Gastrocnemius medialis (tissue), 4 donors: ENCODE measurements at places on chromosomes 12 and 14. TPM values are rescaled to one million over a fixed set of nuclear protein-coding genes. Genes with fewer than 3 reads are reported as not detected.
A peak's percentile ranks its signal among the peaks of the same experiment; 100 is the strongest.

GRCh38 chr12:119838826-119839600 lies 38.1 kb downstream of the CIT start:
- no peaks in the 10 kb centered on the region for H3K36me3 ChIP-seq
- H3K4me3 ChIP-seq = no peak overlapping the region
- no peak for DNase-seq
- H3K4me1 ChIP-seq = no peaks in the 10 kb centered on the region
- H3K27me3 ChIP-seq = no peaks in the 10 kb centered on the region

DNA sequence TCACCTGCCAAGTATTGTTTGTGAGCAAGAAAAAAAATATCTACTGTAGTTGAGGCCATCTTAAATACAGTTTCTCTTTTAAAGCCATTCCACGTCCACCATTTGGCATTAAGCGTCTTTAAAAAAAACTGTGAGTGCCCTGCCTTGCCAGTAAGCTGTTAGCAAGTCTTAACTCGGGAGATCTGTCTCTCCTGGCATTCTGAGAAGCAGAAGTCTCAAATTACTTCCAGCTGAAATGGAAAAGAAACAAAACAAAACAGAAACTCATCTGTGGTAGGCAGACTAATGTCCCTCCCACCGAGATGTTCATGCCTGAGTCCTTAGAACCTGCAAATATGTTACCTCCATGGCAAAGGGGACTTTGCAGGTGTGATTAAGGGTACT lies 126.2 kb downstream of the CRADD start:
- peaks cover 34% of the 10 kb centered on the region for H3K4me1 ChIP-seq
- peak overlapping the region; percentile 83 for H3K27ac ChIP-seq
- H3K36me3 ChIP-seq = no peaks in the 10 kb centered on the region
- peak; percentile 60 for DNase-seq
- no peaks in the 10 kb centered on the region for H3K27me3 ChIP-seq
- H3K4me3 ChIP-seq = peak overlapping the region; percentile 18

- DNase-seq = no peak
- H3K4me1 ChIP-seq = peaks cover 16% of the 10 kb centered on the region
- H3K27me3 ChIP-seq = no peaks in the 10 kb centered on the region
- H3K27ac ChIP-seq = no peak overlapping the region
- H3K4me3 ChIP-seq = no peak overlapping the region
Observed at GRCh38 chr12:3227076-3227975, 150.1 kb downstream of the TSPAN9 start.

- H3K4me3 ChIP-seq = no peak overlapping the region
- no peak overlapping the region for H3K27ac ChIP-seq
- no peaks in the 10 kb centered on the region for H3K27me3 ChIP-seq
- H3K36me3 ChIP-seq = no peaks in the 10 kb centered on the region
Observed at GRCh38 chr12:54220092-54220557, 31.3 kb upstream of the SMUG1 start.

DNA sequence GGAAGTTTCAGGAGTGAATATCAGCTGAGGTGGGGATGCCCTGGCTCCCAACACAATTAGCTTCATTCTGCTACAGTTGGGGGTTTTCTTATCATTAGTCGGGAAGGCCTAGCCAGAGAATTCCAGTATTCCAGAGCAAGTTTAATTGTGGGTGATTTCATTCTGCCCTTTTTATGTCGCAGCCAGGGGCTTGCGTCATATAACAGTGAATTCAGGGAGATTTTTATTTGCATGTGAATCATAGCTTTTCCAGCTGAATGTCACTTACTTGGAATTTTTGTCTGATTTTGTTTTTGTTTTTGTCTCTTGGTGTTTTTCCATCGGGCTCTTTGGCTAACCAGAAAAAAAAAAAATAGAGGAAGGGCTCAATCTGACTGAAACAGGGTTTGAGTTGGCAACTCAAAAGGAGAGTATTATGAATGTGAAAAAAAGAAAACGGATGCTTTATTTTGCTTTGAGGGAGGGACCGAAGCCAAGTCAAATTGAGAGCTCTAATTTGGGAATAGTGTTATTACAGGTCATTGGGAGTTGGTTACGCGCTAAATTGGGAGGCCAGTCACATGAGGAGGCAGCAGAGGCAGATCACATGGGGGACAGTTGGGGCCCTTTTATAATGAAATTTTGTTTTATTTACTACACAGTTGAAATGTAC lies 119.4 kb downstream of the SAMD4A start:
- H3K36me3 ChIP-seq = no peaks in the 10 kb centered on the region
- H3K27me3 ChIP-seq = no peaks in the 10 kb centered on the region
- DNase-seq = peak; percentile 70
- H3K4me1 ChIP-seq = peaks cover 64% of the 10 kb centered on the region
- peak overlapping the region; percentile 99 for H3K27ac ChIP-seq

DNA sequence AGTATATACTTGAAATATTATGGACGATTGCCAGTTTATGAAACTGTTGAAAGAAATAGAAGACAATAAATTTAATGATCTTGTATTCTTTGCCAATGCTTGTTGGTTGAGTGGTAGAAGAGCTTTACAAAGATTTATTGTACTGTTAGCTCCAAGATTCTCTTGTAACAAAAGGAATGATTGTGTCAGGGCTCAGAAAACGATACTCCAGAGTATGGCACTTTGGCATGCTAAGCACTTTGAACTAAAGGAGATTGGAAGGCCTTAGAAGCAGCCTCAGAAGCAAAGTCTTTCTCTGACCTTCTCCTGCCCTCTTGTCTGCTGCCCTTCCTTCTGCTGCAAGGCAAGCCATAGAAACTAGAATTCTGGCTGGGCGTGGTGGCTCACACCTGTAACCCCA lies 4.2 kb upstream of the NGDN start:
- no peaks in the 10 kb centered on the region for H3K36me3 ChIP-seq
- no peak for DNase-seq
- peaks cover 4% of the 10 kb centered on the region for H3K4me1 ChIP-seq

- no peaks in the 10 kb centered on the region for H3K27me3 ChIP-seq
- H3K4me1 ChIP-seq = no peaks in the 10 kb centered on the region
- H3K27ac ChIP-seq = no peak overlapping the region
- no peak for DNase-seq
- no peaks in the 10 kb centered on the region for H3K36me3 ChIP-seq
Observed at GRCh38 chr12:47636908-47637780, 68.7 kb downstream of the RPAP3 start.

- no peak overlapping the region for H3K27ac ChIP-seq
- no peak for DNase-seq
- no peaks in the 10 kb centered on the region for H3K4me1 ChIP-seq
- no peaks in the 10 kb centered on the region for H3K27me3 ChIP-seq
- H3K4me3 ChIP-seq = no peak overlapping the region
Observed at GRCh38 chr14:88248606-88249005, 74.5 kb downstream of the KCNK10 start.

- no peaks in the 10 kb centered on the region for H3K36me3 ChIP-seq
- H3K27me3 ChIP-seq = no peaks in the 10 kb centered on the region
- DNase-seq = no peak
- no peaks in the 10 kb centered on the region for H3K4me1 ChIP-seq
Observed at GRCh38 chr14:49982501-49982951, 89.6 kb downstream of the ARF6 start.

DNA sequence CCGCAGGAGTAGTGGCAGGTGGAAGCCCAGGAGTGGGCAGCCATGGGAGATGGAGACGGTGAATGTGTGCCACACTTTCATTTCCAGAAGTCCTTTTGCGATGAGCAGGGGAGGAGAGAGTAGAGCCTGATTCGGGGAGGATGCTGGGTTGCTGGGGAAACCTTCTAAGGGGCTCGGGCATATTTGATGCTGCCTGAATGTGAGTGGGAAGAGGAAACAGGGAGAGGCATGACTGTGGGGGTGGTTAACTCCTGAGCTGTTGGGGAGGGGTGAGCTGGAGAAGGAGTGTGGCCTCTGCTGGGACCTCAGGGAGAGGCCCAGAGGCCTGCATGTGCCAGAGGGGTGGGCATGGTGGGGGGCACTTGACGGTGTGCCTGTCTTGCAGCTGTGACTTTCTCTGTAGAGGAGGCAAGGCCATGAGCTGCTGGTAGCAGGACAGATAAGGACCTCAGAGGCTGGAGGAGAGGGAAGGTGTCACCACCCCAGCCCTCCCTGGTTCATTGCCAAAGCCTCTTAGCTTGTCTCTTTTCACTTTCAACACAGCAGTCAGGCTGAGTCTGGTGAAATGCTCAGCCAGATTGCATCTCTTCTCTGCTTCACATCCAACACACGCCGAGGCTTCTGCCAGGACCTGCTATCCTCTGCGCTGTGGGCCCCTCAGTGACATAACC lies 11.4 kb downstream of the GLT1D1 start:
- H3K4me1 ChIP-seq = no peaks in the 10 kb centered on the region
- H3K27ac ChIP-seq = no peak overlapping the region
- no peaks in the 10 kb centered on the region for H3K36me3 ChIP-seq
- no peak overlapping the region for H3K4me3 ChIP-seq
- no peak for DNase-seq

DNA sequence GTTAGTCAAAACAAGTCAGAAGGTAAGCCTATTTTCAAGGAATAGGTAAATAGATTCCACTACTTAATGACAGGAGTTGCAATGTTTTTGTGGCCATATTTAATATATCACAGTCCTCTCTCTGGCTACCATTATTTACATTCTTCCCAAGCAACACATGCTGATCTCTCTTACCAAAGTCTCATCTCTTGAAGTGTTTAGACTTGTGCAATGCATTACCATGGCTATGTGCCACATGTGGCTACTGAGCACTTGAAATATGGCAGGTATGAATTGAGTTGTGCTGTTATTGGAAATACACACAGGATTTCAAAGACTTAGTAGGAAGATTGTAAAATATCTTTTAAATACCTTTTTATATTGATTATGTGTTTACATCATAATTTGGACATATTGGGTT lies 262.4 kb upstream of the PDE3A start:
- H3K36me3 ChIP-seq = no peaks in the 10 kb centered on the region
- no peaks in the 10 kb centered on the region for H3K27me3 ChIP-seq
- peaks cover 3% of the 10 kb centered on the region for H3K4me1 ChIP-seq
- H3K27ac ChIP-seq = no peak overlapping the region
- no peak for DNase-seq

DNA sequence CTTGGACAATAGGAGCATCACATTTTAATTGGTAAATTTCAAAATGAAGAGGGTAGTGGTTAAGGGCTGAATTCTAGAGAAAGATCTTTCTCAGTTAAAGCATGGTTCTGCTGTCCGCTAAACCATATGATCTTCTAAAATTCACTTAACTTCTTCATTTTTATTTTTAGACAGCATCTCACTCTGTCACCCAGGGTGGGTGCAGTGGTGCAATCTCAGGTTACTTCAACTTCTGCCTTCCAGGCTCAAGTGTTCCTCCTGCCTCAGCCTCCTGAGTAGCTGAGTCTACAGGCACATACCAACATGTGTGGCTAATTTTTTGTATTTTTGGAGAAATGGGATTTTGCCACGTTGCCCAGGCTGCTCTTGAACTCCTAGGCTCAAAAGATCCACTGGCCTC lies 226.7 kb upstream of the ABCD2 start:
- H3K4me3 ChIP-seq = no peak overlapping the region
- no peaks in the 10 kb centered on the region for H3K27me3 ChIP-seq
- no peaks in the 10 kb centered on the region for H3K36me3 ChIP-seq
- DNase-seq = no peak
- no peaks in the 10 kb centered on the region for H3K4me1 ChIP-seq

DNA sequence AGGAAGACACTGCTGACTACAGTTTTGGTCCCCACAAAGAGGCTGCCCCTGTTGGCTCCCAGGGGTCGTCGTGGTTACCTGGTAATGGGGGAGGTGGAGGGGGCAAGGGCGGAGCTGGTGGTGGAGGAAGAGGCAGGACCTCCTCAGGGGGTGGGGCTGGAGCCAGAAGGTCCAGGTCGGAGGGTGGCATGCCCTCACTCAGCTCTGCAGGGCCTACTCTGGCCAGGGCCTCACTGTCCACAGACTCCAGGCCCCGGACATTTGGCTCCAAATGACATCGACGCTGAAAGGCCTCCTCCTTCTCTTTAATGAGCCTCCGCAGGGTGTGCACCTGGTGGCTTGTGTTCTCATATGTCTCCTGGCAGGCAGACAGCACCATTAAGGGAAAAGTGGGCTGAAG lies 28.5 kb downstream of the PRPF40B start:
- peaks cover 16% of the 10 kb centered on the region for H3K4me1 ChIP-seq
- no peak overlapping the region for H3K4me3 ChIP-seq
- peaks cover 15% of the 10 kb centered on the region for H3K36me3 ChIP-seq
- H3K27me3 ChIP-seq = no peaks in the 10 kb centered on the region

GRCh38 chr14:34252227-34252626 lies 209.8 kb downstream of the SPTSSA start:
- H3K4me1 ChIP-seq = peaks cover 6% of the 10 kb centered on the region
- no peak overlapping the region for H3K4me3 ChIP-seq
- H3K36me3 ChIP-seq = no peaks in the 10 kb centered on the region
- peak overlapping the region; percentile 12 for H3K27ac ChIP-seq

DNA sequence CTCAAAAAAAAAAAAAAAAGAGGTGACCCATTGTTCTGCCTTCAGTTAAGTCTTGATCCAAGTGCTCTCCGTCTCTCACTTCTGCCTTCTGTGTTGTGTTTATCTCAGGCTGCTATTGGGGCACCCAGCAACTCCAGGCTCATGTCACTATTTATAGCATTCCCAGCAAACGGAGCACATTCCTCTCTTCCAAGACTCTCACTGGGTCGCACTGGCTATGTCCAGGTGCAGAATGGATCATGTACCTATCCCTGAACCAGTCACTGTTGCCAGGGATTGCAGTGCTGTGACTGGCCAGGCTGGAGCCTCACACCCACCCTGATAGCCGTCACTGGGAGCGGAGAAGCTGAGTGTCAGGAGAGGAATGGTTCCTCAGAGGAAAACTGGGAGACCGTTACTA lies 31.2 kb downstream of the RHOF start:
- no peaks in the 10 kb centered on the region for H3K36me3 ChIP-seq
- H3K27me3 ChIP-seq = no peaks in the 10 kb centered on the region
- H3K4me3 ChIP-seq = no peak overlapping the region
- peaks cover 17% of the 10 kb centered on the region for H3K4me1 ChIP-seq
- H3K27ac ChIP-seq = peak overlapping the region; percentile 58
- no peak for DNase-seq

DNA sequence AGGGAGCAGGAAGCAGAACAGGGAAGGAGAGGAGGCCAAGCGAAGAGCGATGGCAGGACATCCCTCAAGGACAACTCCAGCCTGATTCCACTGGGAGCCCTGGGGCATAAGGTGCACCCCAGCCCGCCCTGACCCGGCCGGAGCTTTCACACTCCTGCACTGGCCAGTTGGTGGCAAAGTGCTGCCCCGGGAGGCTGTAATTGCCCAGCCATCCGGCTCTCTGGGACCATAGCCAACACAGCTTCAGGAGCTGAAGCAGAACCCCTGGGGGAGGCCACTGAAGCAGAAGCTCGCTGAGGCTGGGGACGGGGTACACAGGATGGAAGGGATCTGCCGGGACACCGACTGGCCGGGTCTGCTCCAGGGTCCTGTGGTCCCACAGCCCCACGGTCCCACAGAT lies 41.9 kb upstream of the BEGAIN start:
- no peak overlapping the region for H3K27ac ChIP-seq
- H3K36me3 ChIP-seq = no peaks in the 10 kb centered on the region
- H3K27me3 ChIP-seq = peaks cover 8% of the 10 kb centered on the region
- H3K4me3 ChIP-seq = no peak overlapping the region
- no peaks in the 10 kb centered on the region for H3K4me1 ChIP-seq
- no peak for DNase-seq

SSPN gene
- total RNA-seq = 34.4 TPM

PLCZ1 gene
- total RNA-seq = not detected

CMKLR1 gene
- 5.6 TPM for total RNA-seq

CLEC4C gene
- total RNA-seq = not detected

ZDHHC22 gene
- not detected for total RNA-seq

EMP1 gene
- 111 TPM for total RNA-seq

SLC35F4 gene
- not detected for total RNA-seq
